ENCODE measurements at places on chromosomes 4 and X.

- DNase-seq, result no peak
Observed at GRCh38 chr4:124953486-124953885, 241.0 kb upstream of the ANKRD50 start.

DNA sequence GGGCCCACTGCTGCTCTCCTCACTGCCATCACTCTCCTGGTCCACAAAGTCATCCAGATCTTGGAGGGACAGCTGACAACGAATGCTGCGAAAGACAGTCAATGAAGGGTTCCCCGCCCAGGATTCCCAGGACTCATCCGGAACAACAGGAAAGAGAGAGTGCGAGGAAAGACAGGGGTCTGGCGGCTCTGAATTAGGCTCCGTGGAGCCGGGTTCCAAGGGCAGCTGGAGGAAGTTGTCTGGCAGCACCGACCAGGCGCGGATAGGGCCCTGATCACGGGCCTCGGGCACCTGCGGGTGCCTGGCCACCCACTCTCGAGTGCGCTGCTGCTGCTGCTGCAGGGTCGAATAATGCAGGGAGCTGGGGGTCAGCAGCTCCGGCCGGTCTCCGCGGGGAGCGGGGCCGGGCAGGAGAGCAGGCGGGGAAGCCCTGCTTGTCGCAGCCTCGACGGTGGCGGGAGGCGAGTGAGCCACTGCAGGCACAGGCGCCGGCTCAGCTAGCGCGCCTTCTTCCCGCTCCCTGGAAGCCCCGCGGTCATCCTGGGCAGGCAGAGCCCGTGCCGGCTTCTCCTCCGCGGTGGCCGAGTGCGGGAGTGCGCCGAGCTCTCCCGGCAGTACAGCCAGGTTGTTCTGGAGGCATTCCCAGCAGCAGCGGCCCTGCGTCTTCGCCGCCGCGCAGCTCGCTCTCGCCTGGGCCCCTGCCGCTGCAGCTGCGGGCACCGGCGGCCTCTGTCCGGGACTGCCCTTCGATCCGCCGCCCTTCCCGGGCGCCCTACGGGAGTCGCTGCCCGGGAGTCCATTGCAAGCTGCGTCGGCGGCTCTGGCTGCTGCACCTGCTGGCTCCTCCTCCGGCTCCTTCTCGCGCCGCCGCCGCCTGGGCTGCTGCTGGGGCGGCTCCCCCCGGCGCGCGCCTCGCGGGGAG, 1.1 kb downstream of the SOWAHB start:
- DNase-seq, result no peak

DNA sequence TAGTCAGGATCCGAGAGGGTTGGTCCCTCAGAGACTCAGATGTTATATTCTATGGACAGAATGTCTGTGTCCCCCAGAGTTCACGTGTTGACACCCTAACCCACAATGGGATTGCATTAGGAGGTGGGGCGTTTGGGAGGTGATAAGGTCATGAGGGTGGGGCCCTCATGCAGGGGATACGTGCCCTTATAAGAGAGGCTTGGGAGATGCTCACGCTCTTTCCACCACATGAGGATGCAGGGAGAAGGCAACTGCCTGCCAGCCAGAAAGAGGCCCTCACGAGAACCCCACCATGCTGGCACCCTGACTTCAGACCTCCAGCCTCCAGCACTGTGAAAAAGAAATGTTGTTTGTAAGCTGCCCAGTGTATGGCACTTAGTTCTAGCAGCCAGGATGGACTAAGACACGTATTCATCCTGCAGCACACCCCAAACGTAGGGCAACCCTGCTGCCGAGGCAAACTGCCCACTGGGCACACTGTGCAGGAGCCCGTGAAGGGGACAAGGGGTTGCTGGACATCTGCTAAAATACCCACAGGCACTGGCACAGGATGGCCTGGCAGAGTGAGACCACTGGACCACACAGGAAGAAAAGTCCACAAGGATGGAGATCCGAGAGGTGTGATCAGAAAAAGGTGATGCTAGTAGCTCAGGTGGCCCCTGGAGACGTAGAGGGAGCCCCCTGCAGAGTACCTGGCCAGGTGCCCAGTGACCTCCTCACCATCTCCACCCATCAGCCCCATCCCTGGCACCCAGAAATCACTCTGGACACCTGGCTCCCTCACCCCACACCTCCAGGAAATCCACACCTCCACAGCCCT, 62.7 kb downstream of the HTRA3 start:
- no peak for DNase-seq

DNA sequence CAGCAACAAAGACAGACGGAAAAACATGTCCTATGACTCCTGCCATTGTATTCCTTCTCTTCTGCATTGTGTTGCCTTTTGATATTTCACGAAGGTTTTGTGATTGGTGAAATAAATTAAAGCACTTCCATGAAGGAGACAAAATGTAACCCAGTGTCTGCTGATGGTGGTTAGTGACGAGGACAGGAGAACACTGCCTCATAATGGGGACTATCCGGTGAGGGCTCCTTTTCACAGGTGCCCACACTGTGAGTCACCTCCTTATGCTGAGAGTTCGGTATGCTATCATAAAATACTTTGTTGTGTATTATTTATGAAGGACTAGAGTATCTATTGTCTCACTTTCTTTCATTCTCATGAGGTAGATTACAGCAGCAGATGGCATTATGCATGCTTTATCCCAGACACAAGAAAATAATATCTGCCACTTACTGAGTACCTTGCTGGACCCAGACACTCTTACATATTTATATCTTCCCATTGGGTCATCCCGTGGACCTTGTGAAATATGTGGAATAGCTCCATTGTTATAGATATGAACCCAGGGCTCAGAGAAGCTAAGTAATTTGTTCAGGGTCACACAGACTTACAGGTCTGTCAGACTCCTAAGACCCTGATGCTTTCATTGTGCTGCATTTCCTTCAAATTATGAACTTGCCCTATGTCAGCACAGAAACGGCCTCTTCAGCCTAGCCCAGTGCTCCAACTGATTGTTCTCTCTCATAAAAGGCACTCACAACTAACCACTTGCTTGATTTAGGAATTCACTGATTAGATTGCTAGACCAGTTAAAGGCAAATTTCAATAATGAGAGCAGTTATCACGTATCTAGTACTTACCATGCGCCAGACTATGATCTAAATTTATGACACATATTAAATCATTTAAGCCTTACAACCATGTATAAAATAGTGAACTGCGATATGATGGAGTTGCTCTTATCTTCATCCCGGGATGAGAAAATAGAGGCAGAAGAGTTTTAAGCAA, 31.2 kb downstream of the PLS3 start:
- no peak for DNase-seq

- DNase-seq, result no peak
Observed at GRCh38 chr4:42638993-42639392, 17.9 kb downstream of the ATP8A1 start.

GRCh38 chrX:17986440-17986839, 125.3 kb upstream of the RAI2 start:
- DNase-seq, result no peak

GRCh38 chrX:1403228-1403627, 11.3 kb upstream of the SLC25A6 start:
- DNase-seq, result no peak

DNA sequence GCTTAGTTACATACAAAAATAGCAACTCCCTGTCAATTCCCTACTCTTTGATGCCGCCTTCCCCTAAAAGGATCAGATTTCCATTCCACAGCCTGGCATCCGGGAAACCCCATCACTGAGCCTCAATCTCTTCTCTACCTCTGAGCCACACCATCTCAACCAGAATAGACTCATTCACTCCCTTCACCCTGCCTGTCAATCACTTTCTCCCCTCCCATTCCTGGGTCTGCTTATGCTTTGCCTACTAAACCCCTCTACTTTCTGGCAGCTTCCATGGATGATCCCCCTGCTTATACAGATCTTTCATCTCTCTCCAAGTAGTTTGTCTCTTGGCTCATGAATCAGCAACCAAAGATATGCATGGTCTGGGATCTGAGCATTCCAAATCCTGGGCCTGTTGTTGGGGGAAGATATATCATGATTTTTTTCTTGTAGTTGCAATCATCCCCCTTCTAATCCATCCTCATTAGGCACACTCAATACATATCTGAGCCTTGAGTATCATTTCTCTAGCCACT, 2.6 kb downstream of the AMER1 start:
- no peak for DNase-seq

DNA sequence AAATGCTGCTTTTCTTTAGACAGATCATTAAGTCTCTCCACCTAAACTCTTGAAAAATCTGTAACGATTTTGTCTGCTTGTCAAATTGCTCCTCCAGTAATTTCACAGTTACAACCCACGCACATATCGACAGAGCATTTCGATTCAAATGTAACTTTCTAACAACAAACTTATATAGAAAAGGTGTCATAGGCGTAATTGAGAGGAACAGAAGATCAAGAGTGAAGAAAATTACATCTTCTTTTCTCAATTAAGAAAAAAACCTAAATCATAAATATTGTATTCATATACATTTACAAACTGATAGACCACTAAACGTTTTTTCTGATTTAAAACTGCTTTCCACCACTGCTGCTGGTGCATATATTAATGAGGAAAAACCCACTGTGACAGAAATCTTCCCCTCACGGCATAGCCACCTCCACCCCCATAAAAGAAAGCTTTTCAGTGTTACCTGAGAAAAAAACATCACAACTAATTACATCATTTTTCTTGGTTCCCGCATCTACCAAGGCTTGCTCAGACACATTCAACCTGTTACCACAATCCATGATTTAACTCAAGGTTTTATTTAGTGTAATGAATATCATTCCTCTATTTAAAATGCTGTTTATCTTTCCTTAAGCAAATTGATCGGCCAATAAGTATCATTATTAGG, 1.9 kb downstream of the GPM6A start:
- DNase-seq, result no peak

DNA sequence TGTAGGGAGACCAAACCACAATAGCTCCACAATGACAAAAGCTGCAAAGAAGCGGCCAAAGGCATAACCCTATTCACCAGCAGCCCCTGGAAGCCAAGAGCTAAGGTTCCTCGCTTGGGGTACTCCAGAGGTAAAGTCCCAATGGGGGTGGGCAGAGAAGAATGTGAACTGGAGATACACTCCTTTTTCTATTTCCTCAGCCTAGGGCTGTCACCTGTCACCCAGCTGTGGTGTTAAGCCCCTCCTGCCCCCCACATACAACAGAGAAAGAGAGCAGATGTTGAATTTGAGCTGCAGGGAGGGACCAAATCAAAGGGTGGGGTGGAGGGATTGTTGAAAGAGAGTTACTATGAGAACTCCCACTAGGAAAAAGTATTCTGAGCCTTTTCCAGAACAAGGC, 26.1 kb downstream of the AMOT start:
- no peak for DNase-seq

Data from hematopoietic multipotent progenitor cell treated with erythropoietin and hydrocortisone succinate and interleukin-3 and kit ligand, for 15 days (in vitro differentiated cells).